GM13977 (cell line): ENCODE measurements at places on chromosomes 6 and 20.

DNA sequence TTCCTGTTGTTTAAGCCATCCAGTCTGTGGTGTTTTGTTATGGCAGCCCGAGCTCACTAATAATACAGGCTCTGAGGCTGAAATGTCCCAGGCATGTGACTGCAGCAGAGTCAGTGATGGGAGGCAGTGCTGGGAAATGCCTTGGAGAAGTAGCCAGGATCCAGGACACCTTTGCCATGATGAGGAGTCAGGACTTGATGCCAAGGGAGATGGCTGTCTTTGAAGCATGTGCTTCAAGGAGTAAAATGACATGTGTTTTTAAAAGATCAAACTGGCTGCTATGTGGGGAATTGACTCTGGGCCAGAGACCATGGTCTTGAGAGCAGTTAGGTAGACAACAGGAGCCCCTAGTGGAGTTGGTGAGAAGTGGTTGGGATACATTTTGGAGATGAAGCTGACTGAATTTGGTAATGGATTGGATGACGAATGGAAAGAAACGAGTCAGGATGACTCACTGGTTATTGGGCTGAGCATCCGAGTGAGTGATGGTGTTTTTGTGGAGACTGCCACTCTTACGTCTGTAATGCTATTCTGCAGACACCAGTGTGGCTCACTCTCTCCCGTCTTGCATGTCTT, 322.2 kb downstream of the PLCB1 start:
- peak; percentile 22 for DNase-seq

- no peak for DNase-seq
Observed at GRCh38 chr20:63518946-63519667, 1.5 kb upstream of the PPDPF start.

- no peak for DNase-seq
Observed at GRCh38 chr20:45965169-45966002, 6.6 kb downstream of the ZNF335 start.

DNA sequence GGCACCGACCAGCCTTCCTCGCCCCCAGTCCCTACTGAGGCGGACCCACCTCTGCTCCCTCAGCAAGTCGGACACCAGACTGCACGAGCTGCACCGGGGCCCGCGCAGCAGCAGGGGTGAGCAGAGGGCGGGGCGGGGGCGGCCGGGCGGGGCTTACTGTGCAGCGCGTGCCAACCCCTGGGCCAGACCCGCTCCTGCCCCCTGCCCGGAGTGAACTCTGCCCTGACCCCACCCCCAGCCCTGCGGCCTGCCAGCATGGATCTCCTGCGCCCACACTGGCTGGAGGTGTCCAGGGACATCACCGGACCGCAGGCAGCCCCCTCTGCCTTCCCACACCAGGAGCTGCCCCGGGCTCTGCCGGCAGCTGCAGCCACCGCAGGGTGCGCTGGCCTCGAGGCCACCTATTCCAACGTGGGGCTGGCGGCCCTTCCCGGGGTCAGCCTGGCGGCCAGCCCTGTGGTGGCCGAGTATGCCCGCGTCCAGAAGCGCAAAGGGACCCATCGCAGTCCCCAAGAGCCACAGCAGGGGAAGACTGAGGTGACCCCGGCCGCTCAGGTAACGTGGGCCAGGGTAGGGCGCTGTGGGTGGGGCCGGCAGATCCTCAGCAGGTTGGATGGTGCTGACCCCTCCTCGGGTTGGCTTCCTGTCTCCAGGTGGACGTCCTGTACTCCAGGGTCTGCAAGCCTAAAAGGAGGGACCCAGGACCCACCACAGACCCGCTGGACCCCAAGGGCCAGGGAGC, 1.5 kb upstream of the SLC2A4RG start:
- DNase-seq, result peak; percentile 74

DNA sequence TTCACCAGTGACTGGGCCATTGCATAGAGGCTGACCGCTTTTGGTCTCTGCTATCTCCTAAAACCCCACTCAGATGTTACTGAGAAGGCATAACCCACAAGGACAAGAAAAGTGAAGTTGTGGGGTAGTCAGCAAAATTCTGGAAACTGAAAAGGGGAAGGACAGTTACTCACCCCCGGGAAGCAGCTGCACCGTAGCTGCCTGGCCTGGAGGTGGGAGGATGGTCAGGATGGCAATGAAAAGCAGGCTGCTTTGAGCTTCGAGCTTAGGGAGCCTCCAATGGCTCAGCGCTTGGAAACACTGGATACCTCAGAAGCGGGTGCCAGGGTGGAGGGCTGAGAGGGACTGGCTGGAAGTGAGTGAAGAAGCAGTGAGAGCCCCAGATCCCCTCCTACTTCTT, 56.0 kb downstream of the KCNK5 start:
- no peak for DNase-seq

DNA sequence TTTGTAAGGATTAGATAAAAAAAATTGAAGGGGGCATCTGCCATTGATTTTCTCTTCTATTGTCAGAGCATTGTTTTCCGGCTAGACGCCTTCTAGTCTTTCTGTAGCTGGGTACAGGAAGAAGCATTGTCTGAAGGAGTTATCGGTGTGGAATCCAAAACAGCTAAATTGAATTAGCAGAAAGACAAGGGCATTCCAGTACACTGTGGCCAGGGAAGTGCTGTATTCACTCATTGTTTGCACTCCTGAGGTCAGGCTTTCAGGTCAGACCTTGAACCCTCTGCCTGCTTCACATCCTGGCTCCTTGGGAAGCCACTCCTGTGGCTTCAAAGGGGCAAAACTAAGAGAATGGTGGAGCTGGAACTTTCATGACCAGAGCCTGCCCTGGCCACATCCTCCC, 81.1 kb upstream of the SNAP25 start:
- no peak for DNase-seq

GRCh38 chr6:4747588-4747987, 28.6 kb upstream of the CDYL start:
- DNase-seq, result no peak

DNA sequence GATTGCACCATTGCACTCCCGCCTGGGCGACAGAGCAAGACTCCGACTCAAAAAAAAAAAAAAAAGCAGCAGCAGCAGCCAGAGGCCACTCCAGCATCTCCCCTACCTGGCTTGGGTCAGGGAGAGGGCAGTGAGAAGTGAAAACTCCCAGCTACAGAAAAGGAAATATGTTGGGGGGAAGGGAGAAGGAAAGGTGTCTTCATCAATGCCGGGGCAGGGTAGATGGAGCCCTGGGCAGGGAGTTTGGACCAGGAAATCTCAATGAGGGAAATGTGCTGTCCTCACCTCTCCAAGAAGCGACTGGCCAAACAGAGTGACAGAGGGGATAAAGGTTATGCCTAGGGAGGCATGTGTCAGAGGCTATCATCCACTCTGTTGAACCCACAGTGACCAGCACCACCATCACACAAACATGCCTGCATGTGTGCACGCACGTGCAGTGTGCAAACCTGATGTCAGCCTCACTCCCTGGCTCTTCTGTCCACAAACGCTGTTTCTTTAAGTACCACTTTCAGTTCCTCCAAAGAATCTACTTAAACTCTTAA, 887 bp upstream of the AIF1 start:
- DNase-seq, result peak; percentile 48

- no peak for DNase-seq
Observed at GRCh38 chr6:150456902-150457643, 88.3 kb downstream of the IYD start.

GRCh38 chr6:75812560-75812959, 63.5 kb downstream of the MYO6 start:
- DNase-seq, result no peak

- DNase-seq, result peak; percentile 3
Observed at GRCh38 chr6:127907960-127908640, 7.2 kb upstream of the THEMIS start.

GRCh38 chr6:27868311-27868710, 43.9 kb downstream of the OR2B2 start:
- no peak for DNase-seq

DNA sequence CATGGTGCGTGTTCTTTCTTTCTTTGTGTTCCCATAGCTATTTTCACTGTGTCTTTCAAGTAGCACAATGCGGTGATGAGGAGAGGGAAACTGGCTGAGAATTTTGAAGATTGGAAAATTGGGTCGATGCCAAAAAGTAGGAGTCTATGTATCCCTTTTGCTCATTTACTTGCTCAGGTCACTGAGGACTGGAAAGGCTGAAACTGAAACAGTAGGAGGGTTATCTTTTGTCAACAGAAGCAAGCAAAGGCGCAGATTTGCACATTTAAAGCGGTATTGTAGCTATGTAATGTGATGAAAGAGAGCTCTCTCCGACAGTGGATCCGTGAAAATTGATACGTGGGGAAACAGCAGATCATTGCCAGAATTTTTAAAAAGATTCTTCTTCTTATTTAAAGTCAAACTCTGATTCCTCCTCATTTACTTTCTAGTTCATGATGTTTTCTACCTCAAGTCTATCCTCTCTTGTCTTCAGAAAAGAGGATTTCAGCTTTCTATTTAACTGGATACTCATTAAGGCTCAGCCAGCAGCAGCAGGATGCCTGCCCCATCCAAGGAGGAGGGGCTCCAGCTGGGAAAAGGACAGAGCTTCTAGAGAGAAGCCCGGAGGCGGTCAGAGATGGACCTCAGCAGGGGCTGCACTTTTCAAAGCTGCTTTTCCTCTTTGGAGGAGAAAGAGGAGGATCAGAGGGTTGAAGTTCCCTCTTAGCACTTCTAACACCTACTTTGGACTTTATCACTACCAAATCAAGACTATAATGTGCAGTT, 15.9 kb upstream of the FYN start:
- no peak for DNase-seq

DNA sequence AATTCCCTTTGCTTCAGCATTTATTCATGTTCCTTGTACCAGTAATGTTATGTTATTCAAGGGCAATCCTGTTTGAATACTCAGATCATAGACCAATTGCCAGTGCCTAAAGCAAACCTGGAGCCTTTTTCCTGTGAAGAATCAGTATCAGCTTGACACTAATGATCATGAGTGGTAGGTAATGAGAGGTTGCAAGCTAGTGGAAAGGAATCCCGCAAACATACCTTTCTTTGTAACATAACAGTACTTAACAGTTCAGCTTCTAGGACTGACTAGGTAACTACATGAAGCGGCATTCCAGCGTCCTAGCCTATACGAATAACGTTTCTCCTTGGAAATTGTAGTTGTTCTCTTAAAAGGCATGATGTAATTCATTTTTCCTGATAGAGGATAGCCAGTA, 253.7 kb downstream of the TMEM242 start:
- DNase-seq, result no peak

DNA sequence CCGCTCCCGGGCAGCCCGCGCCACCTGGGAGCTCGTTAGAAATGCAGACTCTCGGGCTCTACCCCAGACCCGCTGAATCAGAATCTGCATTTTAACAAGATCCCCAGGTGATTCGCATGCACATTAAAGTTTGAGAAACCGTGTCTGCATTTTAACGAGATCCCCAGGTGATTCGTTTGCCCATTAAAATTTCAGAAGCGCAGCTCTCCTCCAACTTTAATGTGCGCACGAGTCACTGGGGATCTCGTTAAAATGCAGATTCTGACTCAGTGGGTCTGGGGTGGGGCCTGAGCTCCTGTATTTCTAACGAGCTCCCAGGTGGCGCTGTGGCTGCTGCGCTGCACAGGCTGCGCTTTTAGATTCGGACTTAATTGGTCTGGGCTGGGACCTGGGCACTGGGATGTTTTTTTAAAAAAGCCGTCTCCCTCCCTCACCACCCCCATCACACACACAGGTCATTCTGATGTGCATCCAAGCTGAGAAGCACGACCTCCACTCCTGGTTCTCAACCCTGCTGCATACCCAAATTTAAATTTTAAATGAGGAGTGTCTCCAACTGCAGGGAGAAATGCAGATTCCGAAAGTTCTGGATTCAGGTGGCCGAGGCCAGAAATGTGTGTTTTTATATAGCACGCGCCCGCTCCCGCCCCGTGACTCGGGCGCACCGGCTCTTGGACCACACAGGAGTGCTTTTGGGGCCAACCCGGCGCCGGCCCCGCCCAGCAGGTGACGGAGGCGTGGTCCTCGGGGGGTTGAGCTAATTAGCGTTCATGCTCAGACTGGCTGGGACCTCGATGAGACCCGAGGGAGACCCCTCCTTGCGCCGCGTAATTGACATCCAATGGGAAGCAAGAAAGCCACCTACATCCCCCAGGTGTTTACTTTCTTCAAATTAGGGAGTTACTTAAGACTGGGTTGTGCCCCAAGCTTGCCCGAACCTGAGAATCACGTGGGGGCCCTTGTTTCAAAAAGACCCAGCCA, 85.8 kb downstream of the ZFP64 start:
- no peak for DNase-seq

DNA sequence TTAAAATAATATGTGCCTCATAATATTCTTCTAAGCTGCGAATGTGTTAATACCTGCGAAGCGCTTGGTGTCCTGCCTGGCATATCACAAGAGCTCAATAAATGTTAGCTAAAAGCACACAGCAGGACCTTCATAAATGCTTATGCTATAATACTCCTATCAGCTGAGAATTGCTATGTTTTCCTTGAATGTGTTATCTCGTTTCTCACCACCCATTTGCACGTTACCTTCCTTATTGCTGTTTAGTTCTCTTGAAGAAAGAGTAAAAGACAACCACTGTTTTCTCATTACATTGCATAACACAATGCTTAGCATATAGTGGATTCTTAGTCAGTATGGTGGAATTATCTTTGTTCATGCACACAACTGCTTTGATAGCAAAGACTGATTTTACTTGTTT, 76.6 kb downstream of the EDN1 start:
- DNase-seq, result no peak

GRCh38 chr6:159376516-159377158, 207.4 kb downstream of the FNDC1 start:
- DNase-seq, result no peak

- DNase-seq, result no peak
Observed at GRCh38 chr6:16929809-16930208, 168.5 kb upstream of the ATXN1 start.

GRCh38 chr6:3997177-3997770, 81.7 kb downstream of the FAM217A start:
- DNase-seq, result no peak
